ENCODE measurements at places on chromosomes 11 and 22. TPM values are rescaled to one million over a fixed set of nuclear protein-coding genes. Genes with fewer than 3 reads are reported as not detected.

TANGO2 gene
- 22.2 TPM for polyA plus RNA-seq

ANO9 gene
- 1.6 TPM for polyA plus RNA-seq

EHBP1L1 gene
- polyA plus RNA-seq = 8.2 TPM

UBQLNL gene
- polyA plus RNA-seq = not detected

MUC2 gene
- polyA plus RNA-seq = not detected
